ENCODE measurements at places on chromosomes 4 and X. TPM values are rescaled to one million over a fixed set of nuclear protein-coding genes. Genes with fewer than 3 reads are reported as not detected.

DNA sequence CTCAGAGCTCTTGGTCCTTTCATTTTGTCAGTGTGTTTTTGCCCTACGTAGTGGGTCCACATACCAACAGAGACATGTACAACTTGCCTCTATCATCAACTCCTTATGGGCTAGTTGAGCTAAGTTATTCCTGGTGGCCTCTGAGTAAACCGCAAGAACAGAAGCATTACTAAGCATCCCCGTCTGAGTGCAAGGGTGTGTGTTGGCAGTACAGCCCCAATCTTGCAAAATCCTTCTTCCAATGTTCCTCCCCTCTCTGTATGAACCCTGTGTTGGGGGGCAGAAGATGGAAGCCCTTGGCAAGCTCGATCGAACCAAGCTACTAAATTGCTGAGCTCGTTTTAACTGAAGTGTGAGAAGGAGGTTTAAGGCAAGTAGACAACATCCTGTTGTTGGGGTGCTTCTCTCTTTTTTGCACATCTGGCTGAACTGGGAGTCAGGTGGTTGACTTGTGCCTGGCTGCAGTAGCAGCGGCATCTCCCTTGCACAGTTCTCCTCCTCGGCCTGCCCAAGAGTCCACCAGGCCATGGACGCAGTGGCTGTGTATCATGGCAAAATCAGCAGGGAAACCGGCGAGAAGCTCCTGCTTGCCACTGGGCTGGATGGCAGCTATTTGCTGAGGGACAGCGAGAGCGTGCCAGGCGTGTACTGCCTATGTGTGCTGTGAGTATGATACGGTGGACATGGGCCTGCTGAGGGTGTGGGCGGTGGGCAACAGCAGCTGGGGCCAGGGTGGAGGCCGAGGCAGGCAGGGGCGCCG, at the start of gene SH2D1A:
SH2D1A (plus strand) TSS at position 447 of the 760 bp plus-strand sequence; CDS start at position 527, 80 bp downstream.
- DNase-seq = no peak

- no peak for DNase-seq
Observed at GRCh38 chr4:38669208-38669607, 5.2 kb downstream of the KLF3 start.

DNA sequence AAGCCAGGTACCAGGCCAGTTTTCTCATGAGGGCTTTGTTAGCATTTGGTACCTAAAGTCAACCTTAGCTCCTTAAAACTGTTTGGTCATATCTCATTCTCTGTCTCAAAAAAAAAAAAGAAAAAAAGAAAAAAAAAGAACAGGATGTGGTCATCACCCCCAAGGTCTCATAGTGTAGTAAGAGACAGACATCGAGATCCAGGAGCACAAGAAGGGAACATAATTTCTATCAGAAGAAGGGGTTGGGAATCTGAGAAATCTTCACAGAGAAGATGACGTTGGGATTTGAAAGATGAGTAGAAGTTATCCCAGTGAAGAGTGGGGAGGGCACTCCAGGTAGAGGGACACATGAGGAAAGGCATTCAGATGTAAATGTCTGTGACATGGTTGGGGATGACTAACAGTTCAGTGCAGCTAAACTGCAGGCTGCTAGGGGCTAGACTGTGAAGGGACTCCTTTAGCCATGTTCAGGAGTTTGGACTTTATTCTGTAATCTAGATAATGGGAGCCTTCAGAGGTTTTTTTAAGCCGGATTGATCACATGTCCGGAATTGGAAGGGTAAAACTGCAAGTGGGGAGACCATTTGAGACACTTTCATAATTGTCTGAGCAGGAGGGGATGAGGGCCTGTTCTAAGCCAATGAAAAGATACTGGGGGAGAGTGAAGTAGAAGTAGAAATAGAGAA, 26.9 kb upstream of the GJB1 start:
- no peak for DNase-seq

DNA sequence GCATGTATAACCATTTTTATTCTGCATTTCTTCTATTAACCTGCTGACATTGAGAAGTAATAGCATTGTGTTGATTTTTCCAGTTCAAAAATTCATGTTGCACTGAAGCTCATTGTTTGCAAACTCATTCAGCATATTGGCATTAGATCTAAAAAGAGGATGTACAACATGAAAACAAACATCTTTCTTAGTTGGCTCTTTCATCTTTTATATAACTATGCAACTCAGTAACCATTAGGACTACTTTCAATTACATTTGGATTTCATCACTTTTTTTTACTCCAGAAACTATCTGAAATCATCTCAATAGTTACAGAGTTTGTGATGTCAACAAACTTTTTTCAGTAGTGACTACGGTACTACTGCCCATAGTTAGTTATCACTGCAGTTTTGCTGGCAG, 346.0 kb upstream of the EPHA5 start:
- no peak for DNase-seq

DNA sequence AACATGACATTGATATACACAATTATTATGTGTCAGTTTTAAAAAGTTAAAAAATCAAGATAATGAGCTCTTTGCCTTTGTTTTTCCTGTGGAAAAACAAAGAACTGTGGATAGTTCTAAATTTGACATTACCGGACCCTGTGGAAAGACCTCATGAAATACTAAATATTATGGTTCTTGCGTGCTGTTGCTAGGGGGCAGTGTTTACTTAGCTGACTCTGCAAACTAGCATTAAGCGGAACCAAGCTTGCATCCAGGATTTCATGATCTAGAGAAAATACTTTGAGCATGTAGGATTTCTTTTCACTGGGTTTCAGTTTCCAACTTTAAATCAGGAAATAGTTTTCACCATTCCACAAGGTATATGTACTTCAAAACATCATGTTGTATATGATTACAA, 33.6 kb downstream of the CLCN4 start:
- peak; percentile 55 for DNase-seq

- DNase-seq = no peak
Observed at GRCh38 chr4:98542011-98542410, 116.4 kb downstream of the TSPAN5 start.

GRCh38 chrX:47571215-47571614, 10.2 kb downstream of the ARAF start:
- DNase-seq = no peak

DNA sequence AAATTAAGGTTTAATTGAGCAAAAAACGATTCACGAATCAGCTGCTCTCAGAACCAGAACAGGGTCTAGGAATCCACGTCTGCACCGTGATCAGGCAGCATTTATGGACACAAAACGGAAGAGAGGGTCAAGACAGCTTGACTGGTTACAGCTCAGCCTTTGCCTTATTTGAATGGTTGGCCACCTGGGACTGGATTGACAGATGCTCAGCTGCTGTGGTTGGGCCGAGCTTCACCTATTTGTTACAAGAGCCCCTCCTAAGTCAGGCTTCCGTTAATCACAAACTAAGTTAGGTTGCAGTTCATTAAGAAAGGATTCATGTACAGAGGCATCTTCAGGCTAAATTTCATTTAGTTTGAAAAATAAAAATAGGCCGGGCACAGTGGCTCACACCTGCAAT, 50.6 kb upstream of the MAN2B2 start:
- DNase-seq = no peak

DNA sequence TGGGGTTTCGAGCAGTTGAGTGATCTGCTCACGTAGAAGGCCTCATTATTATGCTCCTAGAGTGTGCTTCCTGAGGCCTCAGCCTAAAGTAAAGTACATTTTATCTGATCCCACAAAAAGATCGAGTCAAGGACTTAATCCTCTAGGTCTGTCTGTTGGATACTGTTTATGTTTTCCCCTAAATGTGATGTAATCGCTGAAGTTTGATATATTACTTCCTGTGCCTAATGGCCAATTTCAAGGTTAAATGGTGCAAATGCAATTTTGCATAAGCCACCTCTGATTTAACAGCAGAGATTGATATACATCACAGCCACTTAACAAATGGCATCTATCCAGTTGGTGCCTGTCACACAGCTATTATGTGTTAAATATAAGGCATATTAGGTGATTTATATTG, 19.4 kb upstream of the SERTM2 start:
- DNase-seq = no peak

DNA sequence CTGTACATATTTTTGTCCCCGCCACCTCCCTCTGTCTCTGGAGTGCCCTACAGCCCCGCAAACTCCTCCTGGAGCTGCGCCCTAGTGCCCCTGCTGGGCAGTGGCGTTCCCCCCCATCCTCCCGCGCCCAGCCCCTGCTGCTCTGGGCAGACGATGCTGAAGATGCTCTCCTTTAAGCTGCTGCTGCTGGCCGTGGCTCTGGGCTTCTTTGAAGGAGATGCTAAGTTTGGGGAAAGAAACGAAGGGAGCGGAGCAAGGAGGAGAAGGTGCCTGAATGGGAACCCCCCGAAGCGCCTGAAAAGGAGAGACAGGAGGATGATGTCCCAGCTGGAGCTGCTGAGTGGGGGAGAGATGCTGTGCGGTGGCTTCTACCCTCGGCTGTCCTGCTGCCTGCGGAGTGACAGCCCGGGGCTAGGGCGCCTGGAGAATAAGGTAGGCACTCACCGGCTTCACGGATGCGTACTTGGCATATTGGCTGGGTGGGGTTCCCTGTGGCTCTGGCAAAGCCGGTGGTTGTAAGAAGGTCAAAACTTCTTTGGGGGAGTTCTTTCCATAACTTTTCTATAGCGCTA, 653 bp downstream of the HHIP start:
- DNase-seq = no peak

DNA sequence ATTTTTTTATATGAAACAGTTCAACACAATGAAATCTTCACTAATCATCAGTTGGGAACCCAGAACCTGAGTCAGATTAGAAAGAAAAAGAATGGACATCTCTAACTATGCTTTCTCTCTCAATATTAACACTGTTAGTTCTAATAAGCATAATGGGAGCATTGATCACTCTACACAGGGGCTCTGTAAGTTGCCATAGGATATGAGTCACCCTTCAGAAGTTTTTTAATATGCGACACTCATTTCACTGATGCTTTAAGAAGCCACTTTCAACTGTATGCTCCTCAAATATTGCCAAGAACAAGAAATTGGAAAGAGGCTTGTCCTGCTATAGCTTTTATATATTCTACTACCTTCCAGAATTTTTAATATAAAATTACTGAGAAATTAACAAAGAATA, 187.0 kb downstream of the AASDH start:
- DNase-seq = no peak

GRCh38 chr4:152180369-152180768, 355.5 kb downstream of the FBXW7 start:
- no peak for DNase-seq

DNA sequence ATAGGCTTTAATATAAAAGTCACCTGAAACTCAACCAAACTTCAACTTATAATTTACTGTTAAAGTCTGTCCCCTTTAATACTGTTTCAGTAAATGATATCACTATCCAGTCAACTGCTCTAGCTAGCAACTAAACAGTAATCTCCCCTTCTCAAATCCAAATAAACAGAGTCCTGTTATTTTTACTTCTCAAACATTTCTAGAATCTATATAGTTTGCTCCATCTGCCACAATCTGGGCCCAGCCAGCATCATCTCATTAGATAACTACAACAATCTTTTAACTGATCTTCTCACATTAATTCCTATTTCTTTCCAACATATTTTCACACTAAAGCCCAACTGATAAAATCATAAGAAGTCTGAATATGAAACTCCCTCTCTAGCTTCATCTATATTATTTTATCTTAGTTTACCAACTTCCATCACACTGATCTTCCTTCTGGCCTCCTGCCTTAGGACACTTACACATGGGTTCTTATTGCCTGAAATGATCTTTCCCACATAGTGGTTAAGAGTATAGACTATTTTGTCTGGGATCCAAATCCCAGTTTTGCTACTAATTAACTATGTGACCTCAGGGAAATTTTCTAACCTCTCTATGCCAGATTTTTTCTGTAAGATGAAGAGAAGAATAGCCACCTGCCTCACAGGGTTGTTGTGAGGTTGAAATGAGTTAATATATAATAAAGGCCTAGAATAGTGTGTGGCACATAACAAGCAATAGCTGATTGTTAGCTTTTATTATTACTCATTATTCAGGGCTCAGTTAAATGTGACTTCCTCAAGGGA, 18.6 kb downstream of the TBCK start:
- DNase-seq = no peak

DNA sequence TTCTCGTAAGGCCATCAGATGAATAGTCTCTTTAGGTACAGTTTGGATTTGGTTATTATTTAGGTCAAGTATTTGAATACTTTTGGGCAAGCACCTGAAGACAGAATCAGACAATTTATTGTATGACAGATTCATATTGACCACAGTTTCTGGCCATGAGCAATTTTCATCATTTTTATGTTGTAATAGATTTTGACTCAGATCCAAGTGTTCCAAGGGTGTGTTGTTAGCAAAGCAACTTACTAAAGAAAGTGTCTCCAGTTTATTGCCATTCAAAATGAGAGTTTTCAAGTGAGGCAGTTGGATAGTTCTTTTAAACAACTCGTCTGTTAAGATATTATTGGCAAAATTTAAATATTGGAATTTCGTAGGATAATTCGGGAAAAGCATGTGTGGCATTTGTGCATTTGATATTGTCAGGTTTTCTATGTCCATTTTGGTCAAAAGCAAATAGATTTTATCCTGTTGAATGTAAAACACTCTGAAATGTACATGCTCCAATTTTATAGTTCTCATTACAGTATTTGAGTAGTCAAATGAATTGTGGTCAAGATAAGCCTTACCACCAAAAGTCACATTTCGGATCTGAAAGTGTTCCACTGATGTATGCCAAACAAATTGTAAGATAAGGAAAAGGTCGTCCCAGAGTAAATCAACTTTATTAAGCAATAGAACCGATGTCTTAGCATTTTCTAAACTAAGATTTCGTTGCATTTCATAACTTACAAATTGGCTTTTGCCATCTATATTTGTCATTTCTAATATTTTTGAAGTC, 8.4 kb downstream of the TLR10 start:
- no peak for DNase-seq

GRCh38 chr4:79492148-79492547, 84.1 kb upstream of the GK2 start:
- no peak for DNase-seq

- no peak for DNase-seq
Observed at GRCh38 chr4:123244137-123244536, 152.5 kb upstream of the SPRY1 start.

The SPACA5 gene
- total RNA-seq = not detected

The AFF2 gene
- total RNA-seq = not detected

The STOX2 gene
- total RNA-seq = not detected

The USP9X gene
- total RNA-seq = 62.9 TPM

The HHIP gene
- total RNA-seq = 0.84 TPM

The CETN2 gene
- total RNA-seq = 43.8 TPM

The SMIM10 gene
- 6.1 TPM for total RNA-seq

The TEX13B gene
- total RNA-seq = not detected

The FDCSP gene
- not detected for total RNA-seq

Data from HFFc6 (cell line).